ENCODE measurements at places on chromosomes 5 and 9. TPM values are rescaled to one million over a fixed set of nuclear protein-coding genes. Genes with fewer than 3 reads are reported as not detected.

GRCh38 chr9:135023088-135023785 lies 64.2 kb upstream of the OLFM1 start:
- peak overlapping the region; percentile 82 for H3K27ac ChIP-seq
- no peak overlapping the region for H3K4me3 ChIP-seq
- H3K36me3 ChIP-seq, result no peaks in the 10 kb centered on the region
- H3K27me3 ChIP-seq, result no peaks in the 10 kb centered on the region
- DNase-seq, result peak; percentile 95

- H3K27ac ChIP-seq, result no peak overlapping the region
- no peaks in the 10 kb centered on the region for H3K4me1 ChIP-seq
- H3K27me3 ChIP-seq, result no peaks in the 10 kb centered on the region
- H3K36me3 ChIP-seq, result no peaks in the 10 kb centered on the region
Observed at GRCh38 chr5:135375040-135375793, 23.8 kb downstream of the MACROH2A1 start.

- no peaks in the 10 kb centered on the region for H3K36me3 ChIP-seq
- H3K4me1 ChIP-seq, result no peaks in the 10 kb centered on the region
- no peaks in the 10 kb centered on the region for H3K27me3 ChIP-seq
- no peak overlapping the region for H3K27ac ChIP-seq
- H3K4me3 ChIP-seq, result no peak overlapping the region
- no peak for DNase-seq
Observed at GRCh38 chr5:88244686-88245085, 24.0 kb downstream of the TMEM161B start.

DNA sequence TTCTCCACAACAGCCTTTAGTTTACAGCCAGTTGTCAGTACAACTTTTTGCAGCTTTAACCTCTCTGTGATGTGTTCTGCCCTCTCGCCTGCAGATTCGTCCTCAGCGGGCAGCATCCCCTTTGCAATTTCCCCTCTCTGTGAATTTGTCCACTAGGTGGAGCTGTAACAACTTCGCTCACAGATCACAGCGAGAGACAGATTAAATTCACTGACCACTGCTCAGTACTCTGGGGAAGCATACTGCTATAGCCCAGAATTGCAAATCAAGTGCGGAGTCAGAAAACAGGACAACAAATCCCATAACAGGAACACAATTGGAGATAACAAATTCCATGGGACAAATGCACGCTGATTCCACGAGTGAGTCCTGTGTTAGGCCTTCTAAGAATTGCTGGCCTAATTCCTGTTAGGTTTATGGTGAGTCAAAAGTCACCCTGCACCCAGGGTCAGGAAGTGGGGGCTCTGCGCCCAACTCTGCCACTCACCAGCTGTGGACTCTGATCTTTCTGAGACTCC lies 2124.9 kb downstream of the MAT2B start:
- no peaks in the 10 kb centered on the region for H3K36me3 ChIP-seq
- H3K4me1 ChIP-seq, result no peaks in the 10 kb centered on the region
- H3K27me3 ChIP-seq, result no peaks in the 10 kb centered on the region
- DNase-seq, result no peak

GRCh38 chr5:18944771-18945170 lies 1043.2 kb downstream of the CDH18 start:
- no peaks in the 10 kb centered on the region for H3K27me3 ChIP-seq
- no peak overlapping the region for H3K27ac ChIP-seq
- DNase-seq, result no peak
- H3K4me3 ChIP-seq, result no peak overlapping the region

- no peak for DNase-seq
- H3K4me3 ChIP-seq, result no peak within 1 kb of the TSS
- peaks cover 3% of the 10 kb centered on the region for H3K4me1 ChIP-seq
- no peaks in the 10 kb centered on the region for H3K36me3 ChIP-seq
- peak within 1 kb of the TSS; percentile 62 for H3K27ac ChIP-seq
Observed at GRCh38 chr5:139389701-139390638, at the start of gene MZB1. TSS of gene MZB1 (minus strand) at chr5:139389913. CDS start at chr5:139389856, 57 bp downstream.

DNA sequence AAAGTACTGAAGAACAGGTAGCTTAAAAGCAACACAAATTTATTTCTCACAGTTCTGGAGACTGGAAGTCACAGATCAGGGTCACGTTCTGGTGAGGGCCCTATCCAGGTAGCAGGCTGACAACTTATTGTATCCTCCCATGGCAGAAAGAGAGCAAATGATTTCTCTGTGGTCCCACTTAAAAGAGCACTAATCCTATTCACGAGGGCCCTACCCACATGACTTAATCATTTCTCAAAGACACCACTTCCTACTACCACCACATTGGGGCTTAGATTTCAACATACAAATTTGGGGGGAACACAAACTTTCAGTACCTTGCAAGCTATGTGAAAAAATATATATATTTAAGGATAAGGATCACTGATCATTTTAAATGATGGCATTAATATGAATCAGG lies 75.8 kb upstream of the PPP1R2B start:
- no peak overlapping the region for H3K27ac ChIP-seq
- no peaks in the 10 kb centered on the region for H3K4me1 ChIP-seq
- no peaks in the 10 kb centered on the region for H3K27me3 ChIP-seq
- no peak for DNase-seq
- H3K36me3 ChIP-seq, result no peaks in the 10 kb centered on the region

DNA sequence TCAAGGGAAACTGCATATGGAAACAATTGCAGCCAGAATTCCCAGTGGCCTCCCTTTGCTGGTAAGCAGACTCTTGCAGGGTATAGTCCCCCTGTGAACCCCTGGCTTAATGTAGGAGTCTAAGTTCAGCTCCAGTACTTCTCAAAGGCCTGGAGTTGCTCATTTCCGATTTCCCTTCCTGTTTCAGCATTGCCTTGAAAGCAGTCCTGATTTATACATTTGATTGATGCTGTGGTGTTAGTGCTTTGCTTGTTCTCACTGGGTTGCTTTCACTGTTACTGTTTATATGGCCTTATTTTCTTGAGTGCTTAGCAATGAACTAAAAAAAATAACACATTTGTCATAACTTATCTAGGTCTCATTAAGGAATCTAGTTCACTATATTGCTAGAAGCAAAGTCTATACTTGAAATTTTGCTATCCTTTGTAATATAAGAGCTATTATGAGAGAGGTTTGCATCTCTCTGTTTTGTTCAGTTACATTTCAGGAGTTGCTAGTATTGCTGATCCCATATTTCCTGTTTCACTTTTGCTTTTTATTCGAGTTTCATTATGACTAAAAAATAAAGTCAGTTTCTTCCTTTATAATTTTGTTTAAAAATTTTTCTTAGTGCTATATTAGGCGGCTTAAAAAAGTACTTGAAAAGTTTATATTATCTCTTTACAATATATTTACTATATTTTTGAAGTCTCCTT lies 122.4 kb upstream of the NMUR2 start:
- no peaks in the 10 kb centered on the region for H3K36me3 ChIP-seq
- H3K27me3 ChIP-seq, result no peaks in the 10 kb centered on the region
- H3K4me1 ChIP-seq, result no peaks in the 10 kb centered on the region
- no peak for DNase-seq

Gene RECK
- total RNA-seq, result 25.6 TPM

Gene C8G
- not detected for total RNA-seq
